ENCODE measurements at places on chromosomes 2 and 18.

DNA sequence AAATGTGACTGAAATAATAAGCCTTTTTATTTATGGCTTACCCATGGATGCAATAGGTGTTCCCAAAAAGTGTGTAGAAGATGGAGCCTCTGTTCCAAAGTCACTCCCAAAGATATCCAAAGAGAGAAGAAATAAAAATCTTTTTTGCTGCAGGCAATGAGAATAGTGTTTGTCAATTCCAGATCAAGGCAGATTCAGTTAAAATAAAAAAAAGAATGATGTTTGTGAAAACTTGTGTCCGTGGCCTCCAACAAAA, 43.9 kb downstream of the COMMD1 start:
- no peak for DNase-seq

GRCh38 chr2:221488136-221488807, 83.8 kb downstream of the EPHA4 start:
- no peak for DNase-seq

DNA sequence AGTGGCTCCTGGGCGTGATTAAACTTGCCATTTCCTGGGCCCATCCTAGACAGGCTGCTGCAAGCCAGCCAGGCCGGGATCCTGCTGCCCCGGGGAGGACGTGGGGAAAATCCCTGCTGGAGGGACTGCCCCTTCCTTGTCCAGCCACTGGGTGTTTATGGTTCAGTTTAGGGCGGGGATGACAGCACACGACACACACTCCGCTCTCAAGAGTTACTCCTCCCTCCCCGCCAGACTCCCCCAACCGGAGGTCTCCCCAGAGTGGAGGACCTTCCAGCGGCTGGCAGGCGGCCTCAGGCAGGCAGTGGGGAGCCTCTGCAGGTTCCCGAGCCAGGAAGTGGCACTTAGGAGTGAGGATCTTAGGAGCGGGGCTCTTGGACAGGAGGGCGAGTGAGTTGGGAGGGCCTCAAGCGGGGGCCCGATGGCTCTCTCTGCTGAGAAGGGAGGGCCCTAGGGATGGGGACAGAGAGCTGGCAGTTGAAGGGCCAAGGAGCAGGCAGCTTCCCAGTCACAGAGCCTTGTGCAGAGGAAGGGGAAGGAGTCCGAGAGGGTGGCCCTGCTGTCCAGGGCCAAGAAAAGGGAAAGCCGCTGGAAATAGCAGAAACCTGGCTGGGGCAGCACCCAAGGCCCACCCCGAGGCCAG, 5.7 kb upstream of the GPR35 start:
- no peak for DNase-seq

- no peak for DNase-seq
Observed at GRCh38 chr2:109194620-109194937, 65.6 kb downstream of the SH3RF3 start.

All from nucleus accumbens (tissue), 56 donors.